ENCODE measurements at places on chromosomes 6 and 20.

- no peak for DNase-seq
Measured at GRCh38 chr6:2037237-2037926, 208.0 kb downstream of the GMDS start.

DNA sequence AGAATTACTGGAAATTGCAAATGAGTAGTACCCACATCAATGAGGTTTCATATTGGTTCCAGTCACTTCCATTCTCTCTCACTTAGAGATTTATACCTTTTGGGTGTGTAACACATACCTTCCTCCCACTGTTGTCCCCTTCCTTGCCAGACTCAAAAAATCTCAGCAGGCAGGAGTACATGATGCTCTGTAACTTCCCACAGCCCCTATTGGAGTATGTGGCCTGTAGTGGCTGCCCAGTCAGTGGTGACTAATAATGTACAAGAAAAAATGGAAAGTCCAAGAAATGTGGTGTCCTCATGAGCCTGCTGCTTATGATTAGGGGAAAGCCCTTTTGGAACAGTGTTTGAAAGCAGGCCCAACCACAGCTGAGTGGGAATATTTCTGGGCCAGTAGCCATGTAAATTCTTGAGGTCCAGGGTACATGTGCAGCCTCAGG is 312.0 kb downstream of the ZFAND3 start:
- DNase-seq: peak; percentile 42

GRCh38 chr6:52976591-52977035 is 18.5 kb downstream of the GSTA4 start:
- peak; percentile 52 for DNase-seq

DNA sequence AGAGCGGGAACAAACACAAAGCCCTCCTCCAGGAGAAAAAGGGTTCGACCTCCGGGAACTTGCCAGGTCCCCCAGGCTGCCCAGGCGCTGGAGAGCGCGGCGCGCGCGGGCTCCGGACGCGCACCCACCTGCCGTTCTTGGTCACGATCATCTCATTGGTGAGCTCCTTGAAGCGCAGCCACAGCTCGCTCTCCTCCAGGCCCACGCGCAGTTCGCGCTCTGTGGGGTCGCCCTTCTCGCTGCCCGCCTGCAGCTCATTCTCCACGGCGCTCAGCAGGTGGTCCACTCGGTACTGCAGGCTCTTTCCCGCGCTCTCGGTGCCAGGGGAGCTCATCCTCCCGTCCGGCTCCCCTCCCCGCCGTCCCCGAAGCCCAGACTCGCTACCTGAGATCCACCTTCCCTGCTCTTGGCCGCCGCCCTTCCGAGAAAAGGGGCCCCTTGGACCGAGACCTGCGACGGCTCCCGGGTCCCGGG is 356 bp downstream of the TBXT start:
- no peak for DNase-seq
